ENCODE measurements at places on chromosomes 3 and 15. TPM values are rescaled to one million over a fixed set of nuclear protein-coding genes. Genes with fewer than 3 reads are reported as not detected.

CD80 gene
- 0.17 TPM for total RNA-seq

PPP4R2 gene
- total RNA-seq: 80.3 TPM

SAXO2 gene
- 11.1 TPM for total RNA-seq

MAPKAPK3 gene
- total RNA-seq: 16.6 TPM

EPHB3 gene
- 0.19 TPM for total RNA-seq

VGLL3 gene
- not detected for total RNA-seq

TARS3 gene
- 18.1 TPM for total RNA-seq

FMN1 gene
- 0.39 TPM for total RNA-seq

SLC12A1 gene
- total RNA-seq: not detected

MME gene
- total RNA-seq: 0.69 TPM

DNAH12 gene
- total RNA-seq: 0.19 TPM

ST6GAL1 gene
- 29.1 TPM for total RNA-seq

CPNE9 gene
- total RNA-seq: 0.33 TPM

DNA sequence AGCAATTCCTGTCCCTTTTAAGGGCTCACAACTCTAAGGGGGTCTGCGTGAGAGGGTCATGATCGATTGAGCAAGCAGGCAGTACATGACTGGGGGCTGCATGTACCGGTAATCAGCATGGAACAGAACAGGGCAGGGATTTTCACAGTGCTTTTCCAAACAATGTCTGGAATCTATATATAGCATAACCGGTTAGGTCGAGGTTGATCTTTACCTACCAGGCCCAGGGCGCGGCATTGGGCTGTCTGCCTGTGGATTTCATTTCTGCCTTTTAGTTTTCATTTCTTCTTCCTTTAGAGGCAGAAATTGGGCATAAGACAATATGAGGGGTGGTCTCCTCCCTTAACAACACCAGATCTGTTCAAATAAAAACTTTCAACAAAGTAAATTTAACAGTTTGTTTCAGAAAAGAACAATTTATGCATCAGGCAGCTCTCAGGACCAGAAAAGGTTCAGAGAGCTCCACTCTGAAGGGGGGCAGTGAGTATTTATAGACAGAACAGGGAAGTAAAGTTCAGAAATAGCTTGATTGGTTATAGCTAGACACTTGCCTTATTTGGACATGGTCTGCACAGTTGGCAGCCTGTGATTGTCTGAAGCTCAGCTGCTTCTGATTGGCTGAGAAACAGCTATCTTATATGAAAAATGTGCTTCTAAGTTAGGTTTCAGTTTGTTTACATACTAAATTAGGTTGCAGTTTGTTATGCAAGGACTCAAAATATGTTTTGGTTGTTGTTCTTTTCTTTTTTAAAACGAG lies 17.2 kb upstream of the B4GALT4 start:
- no peak overlapping the region for H3K4me3 ChIP-seq
- H3K27ac ChIP-seq: no peak overlapping the region
- H3K36me3 ChIP-seq: no peaks in the 10 kb centered on the region
- DNase-seq: no peak

- H3K4me1 ChIP-seq: no peaks in the 10 kb centered on the region
- no peaks in the 10 kb centered on the region for H3K27me3 ChIP-seq
- H3K27ac ChIP-seq: no peak overlapping the region
- no peaks in the 10 kb centered on the region for H3K36me3 ChIP-seq
- H3K4me3 ChIP-seq: no peak overlapping the region
- no peak for DNase-seq
Observed at GRCh38 chr3:35857004-35857403, 217.7 kb downstream of the ARPP21 start.

DNA sequence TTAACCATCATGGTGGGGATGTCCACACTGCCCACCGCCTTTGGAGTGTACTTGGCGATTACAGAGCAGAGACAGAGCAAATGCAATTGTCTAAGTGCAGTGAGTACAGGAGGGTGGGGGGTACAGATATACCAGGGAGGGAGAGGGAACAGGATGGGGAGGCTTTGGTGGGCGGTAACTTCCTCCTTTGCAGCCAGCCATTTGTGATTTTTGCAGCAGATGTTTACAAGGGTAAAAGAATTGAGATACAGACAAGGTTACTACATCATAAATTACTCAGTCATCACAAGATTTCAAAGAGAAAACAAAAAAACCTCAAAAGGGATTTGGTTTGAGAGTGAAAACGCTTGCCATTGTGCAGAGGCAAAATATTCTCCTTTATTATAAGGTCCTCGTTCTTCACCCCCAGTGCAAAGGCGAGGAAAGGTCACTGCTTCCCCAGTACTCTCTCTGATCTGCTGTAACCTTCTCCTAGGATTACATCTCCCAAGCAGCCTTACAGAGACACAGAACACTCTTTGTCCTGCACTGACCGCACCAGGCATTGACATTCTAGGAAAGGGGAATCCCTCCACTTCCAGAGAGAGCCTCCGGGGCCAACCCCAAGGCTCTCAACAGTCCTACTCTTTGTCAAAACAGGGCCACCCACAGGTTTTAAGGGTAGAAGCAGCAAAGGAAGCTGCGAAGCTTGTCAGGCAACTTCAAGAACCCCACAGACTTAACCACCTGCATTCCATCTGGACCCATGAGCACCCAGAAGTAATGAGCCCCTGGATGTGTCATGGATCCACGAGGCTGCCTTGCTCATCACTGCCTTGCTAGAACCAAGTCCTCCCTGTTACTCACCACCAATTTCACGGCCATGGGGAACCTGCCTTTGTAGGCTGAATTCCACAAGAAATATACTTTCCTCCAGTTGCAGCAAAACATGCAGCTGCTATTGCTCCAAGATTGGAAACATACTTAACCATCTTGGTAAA lies 117.3 kb downstream of the ADAMTS17 start:
- H3K27ac ChIP-seq: no peak overlapping the region
- no peaks in the 10 kb centered on the region for H3K36me3 ChIP-seq
- H3K27me3 ChIP-seq: no peaks in the 10 kb centered on the region
- no peak overlapping the region for H3K4me3 ChIP-seq
- no peak for DNase-seq

DNA sequence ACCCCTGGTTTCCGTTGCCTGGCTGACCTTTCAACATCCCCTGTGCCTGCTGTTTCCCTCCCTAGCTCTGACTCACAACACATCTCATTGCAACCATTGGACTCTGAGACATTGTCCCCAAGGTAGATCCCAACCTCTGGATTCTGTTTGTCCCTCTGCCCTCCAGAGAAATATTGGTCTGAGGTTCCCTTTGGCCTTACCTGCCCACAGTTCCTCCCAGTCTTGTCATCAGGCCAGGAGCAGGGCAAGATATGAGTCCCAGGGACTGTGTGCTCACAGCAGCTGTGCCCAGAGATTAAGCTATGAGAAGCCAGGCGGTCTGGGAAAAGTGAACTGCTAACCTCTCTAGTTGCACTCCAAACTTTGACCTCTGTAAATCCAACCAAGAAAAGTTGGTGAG lies 168.2 kb upstream of the NR2F2 start:
- no peak for DNase-seq
- H3K4me1 ChIP-seq: no peaks in the 10 kb centered on the region
- H3K27ac ChIP-seq: no peak overlapping the region
- H3K4me3 ChIP-seq: no peak overlapping the region
- no peaks in the 10 kb centered on the region for H3K36me3 ChIP-seq

DNA sequence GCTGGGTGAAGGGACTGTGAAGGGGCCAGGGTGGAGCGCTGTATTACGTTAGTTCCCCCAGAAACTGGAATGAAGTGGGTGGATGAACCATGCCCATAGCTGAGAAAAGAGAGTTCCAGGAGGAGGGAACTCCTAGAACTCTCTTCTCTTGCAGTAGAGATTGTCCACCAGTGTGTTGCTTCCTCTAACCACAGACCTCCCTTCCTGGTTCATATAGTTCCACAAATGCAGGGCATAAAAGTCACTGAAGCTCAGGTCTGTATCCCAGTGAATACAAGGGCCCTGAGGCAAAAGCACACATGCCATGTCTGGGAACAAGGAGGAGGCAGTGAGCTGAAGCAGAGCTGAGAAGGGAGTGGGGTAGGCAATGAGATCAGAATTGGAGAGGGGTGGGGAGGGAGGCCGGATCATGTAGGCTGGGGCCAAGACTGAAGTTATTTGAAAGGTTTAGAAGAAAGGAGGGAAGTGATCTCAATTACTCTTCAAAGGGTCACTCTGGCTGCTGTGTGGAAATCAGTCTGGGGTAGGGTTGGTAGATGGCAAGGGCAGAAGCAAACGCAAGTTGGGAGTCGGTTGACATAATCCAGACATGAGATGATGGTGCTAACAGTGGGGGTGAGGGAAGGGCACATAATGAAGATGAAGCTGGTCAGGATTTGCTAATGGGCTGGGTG lies 6.5 kb downstream of the A4GNT start:
- no peak overlapping the region for H3K27ac ChIP-seq
- DNase-seq: no peak
- no peaks in the 10 kb centered on the region for H3K36me3 ChIP-seq
- H3K4me1 ChIP-seq: no peaks in the 10 kb centered on the region
- peaks cover 2% of the 10 kb centered on the region for H3K27me3 ChIP-seq
- no peak overlapping the region for H3K4me3 ChIP-seq

DNA sequence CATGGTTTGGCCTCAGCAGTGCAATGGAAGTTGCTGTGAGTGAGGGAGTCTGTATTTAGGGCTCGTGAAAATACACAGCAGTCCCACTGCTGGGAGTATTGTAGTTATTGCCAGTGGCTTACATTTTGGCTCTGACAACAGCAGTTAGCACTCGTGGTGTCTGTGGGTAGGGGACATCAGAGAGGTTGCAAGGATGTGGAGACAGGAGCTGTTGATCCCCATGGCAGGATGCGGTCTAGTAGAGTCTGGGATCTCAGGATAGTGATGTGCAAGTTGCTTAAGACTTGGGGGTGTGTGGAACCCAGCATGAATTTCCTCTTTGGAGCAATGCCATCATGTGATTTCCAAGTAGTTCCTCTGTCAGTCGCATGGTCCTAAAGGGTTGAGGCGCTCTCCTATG lies 59.9 kb downstream of the GALK2 start:
- no peak for DNase-seq
- H3K4me3 ChIP-seq: no peak overlapping the region
- no peaks in the 10 kb centered on the region for H3K27me3 ChIP-seq
- no peak overlapping the region for H3K27ac ChIP-seq
- H3K36me3 ChIP-seq: peaks cover 8% of the 10 kb centered on the region

GRCh38 chr3:121995161-121996137 lies 26.6 kb downstream of the ILDR1 start:
- no peak overlapping the region for H3K27ac ChIP-seq
- peaks cover 11% of the 10 kb centered on the region for H3K4me1 ChIP-seq
- DNase-seq: peak; percentile 39
- H3K4me3 ChIP-seq: no peak overlapping the region
- H3K36me3 ChIP-seq: no peaks in the 10 kb centered on the region

- H3K4me1 ChIP-seq: peaks cover 8% of the 10 kb centered on the region
- DNase-seq: no peak
- no peak overlapping the region for H3K27ac ChIP-seq
- no peak overlapping the region for H3K4me3 ChIP-seq
- H3K27me3 ChIP-seq: no peaks in the 10 kb centered on the region
Observed at GRCh38 chr15:60373327-60373726, 24.5 kb downstream of the ANXA2 start.

- no peaks in the 10 kb centered on the region for H3K36me3 ChIP-seq
- no peak for DNase-seq
- H3K27ac ChIP-seq: no peak overlapping the region
- H3K27me3 ChIP-seq: no peaks in the 10 kb centered on the region
Observed at GRCh38 chr3:108471426-108471825, 39.0 kb downstream of the MYH15 start.

DNA sequence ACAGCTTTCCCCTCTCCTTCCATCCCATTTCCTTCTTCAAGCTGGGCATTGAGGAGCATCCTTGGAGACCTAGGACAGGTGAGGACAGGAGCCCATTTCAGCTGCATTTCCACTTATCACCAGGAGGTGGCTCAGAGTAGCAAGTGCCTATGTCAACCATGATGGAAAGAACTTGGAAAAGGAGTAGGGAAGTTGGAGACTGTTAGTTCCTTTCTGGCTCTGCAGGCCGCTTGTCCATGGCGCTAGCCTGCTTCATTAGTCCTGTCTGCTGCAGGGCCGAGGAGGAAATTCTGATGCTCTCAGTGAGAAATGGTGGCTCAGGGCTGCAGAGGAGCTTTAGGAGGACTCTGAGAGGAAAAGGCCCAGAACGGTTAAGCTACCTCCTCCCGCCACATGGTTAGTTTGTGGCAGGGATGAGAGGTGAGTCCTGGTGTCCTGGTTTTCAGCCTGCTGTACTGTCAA lies 7.0 kb upstream of the CD276 start:
- H3K4me3 ChIP-seq: no peak overlapping the region
- no peak overlapping the region for H3K27ac ChIP-seq
- no peaks in the 10 kb centered on the region for H3K4me1 ChIP-seq
- peaks cover 26% of the 10 kb centered on the region for H3K27me3 ChIP-seq
- peak; percentile 23 for DNase-seq
- H3K36me3 ChIP-seq: no peaks in the 10 kb centered on the region

DNA sequence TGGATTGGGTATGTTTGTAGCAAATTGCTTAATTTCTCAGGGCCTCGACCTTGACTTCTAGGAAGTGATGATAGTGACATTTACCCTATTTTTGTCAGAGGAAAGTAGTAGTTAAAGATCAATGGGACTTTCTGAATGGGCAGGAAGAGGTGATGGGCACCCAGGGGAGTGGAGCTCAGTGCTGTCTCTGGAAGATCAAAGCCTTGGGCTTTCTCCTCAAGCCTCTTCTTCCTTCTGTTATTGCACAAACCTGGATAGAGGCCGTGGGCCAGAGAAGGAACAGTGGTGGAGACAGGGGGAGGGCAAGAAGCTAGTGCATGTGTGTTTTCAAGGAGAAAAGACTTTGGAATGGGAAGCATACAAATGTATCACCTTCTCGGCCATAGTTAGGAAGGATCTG lies 44.9 kb upstream of the EOMES start:
- H3K36me3 ChIP-seq: no peaks in the 10 kb centered on the region
- peaks cover 11% of the 10 kb centered on the region for H3K4me1 ChIP-seq
- no peak overlapping the region for H3K27ac ChIP-seq
- no peaks in the 10 kb centered on the region for H3K27me3 ChIP-seq

DNA sequence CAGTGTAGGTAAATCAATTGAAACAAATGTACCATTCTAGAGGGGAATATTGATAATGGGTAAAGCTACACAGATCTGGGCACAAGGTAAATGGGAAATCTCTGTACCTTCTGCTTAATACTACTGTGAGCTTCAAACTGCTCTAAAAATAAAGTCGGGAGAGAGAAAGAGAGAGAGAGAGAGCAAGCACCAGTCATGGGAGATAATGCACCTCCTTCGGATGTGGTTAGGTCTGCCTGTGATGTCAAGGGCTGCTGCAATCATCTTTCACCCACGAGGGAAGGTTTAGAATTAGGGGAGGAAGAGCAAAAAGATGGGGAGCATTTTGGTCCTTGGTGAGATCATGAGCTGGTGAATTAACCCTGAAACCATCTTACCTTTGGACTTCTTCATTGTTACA lies 219.1 kb downstream of the ZNF385D start:
- H3K4me1 ChIP-seq: no peaks in the 10 kb centered on the region
- no peaks in the 10 kb centered on the region for H3K36me3 ChIP-seq
- no peak overlapping the region for H3K4me3 ChIP-seq
- H3K27ac ChIP-seq: no peak overlapping the region
- DNase-seq: no peak

DNA sequence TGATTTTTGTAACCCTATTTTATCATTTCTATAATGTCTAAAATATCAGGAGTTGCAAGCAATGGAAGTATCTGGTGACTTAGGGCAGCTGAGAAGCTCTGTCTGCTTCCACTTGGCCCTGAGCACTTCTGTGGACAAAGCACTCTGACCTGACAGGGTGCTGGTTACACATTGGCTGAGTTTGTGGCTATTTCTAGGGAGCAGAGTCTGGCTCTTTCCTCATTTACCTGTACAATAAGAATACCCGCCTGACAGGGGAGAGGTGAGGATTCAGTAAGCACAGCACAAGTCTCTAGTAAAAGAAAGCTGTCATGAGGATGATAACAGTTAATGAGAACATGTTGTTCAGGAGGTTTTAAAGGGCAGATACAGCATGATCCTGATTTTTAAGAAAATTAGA lies 33.3 kb upstream of the SPESP1 start:
- H3K4me3 ChIP-seq: no peak overlapping the region
- no peaks in the 10 kb centered on the region for H3K36me3 ChIP-seq
- H3K4me1 ChIP-seq: no peaks in the 10 kb centered on the region
- peaks cover 7% of the 10 kb centered on the region for H3K27me3 ChIP-seq
- H3K27ac ChIP-seq: no peak overlapping the region
